ENCODE measurements at places on chromosomes 7 and 10.

DNA sequence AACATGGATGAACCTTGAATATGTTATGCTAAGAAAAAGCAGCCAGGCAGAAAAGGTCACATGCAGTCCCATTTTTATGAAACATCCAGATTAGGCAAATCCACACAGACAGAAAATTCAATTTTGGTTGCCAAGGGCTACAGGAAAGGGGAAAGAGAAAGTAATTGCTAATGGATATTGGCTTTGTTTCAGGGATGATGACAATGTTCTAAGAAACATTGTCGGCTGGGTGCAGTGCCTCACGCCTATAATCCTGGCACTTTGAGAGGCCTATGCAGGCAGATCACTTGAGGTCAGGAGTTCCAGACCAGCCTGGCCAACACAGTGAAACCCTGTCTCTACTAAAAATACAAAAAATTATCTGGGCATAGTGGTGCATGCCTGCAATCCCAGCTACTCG lies 23.0 kb downstream of the ZNF33B start:
- no peak for DNase-seq

GRCh38 chr10:117439243-117439912 lies 64.1 kb upstream of the PDZD8 start:
- peak; percentile 33 for DNase-seq

DNA sequence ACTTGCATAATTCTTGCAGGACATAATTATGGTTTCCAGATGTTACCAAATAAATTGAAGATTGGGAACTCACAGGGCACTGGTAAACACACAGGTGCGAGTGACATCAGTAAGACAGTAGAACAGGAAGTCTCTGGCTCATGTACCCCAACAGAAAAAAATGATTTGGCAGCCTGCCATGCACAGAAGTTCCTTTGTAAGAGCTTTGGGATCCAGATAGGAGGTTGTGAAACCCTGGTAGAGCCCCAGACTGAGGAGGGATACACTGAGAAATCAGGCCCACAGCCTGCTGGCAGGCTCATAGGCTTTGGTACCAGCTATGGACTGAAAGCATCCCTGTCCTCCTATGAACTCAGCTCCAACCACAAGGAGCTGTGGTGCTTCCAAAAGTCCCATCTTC lies 118.0 kb downstream of the COBL start:
- DNase-seq = no peak

- no peak for DNase-seq
Observed at GRCh38 chr7:115038158-115038557, 116.3 kb downstream of the MDFIC start.

- no peak for DNase-seq
Observed at GRCh38 chr10:104059364-104059763, 26.3 kb downstream of the COL17A1 start.

GRCh38 chr10:75181073-75181472 lies 29.5 kb upstream of the VDAC2 start:
- DNase-seq = no peak

DNA sequence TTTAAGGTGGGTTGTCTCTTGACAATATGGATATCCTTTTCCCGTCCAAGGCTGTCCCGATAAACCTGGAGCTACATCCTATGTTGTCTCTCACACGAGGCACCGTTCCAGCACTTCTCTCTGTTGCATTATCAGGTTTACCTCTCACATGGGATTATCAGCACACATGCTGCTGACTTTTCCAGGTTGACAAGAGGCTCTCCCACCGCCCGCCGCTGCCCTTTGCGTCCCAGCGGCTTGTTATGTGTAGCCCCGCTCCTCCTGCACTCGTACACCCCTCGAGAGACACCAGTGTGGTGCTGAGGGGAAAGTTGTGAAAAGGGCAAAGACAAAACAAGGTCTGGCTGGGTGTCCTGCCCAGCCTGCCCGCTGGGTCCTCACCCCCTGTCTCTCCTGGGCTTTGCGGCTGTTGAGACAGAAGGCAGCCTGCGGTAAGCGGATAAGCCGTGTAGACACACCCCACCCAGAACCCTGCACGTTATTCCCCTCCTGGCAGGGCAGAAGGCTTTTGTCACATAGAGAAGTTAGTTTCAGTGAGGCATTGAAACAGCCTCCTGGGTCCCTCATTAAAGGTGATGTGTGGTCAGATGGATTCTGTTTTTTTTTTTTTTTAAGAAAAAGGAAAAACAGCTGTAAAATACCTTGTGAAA lies 38.7 kb downstream of the UBE3C start:
- no peak for DNase-seq

GRCh38 chr10:27035163-27035562 lies 65.1 kb downstream of the ANKRD26 start:
- no peak for DNase-seq

DNA sequence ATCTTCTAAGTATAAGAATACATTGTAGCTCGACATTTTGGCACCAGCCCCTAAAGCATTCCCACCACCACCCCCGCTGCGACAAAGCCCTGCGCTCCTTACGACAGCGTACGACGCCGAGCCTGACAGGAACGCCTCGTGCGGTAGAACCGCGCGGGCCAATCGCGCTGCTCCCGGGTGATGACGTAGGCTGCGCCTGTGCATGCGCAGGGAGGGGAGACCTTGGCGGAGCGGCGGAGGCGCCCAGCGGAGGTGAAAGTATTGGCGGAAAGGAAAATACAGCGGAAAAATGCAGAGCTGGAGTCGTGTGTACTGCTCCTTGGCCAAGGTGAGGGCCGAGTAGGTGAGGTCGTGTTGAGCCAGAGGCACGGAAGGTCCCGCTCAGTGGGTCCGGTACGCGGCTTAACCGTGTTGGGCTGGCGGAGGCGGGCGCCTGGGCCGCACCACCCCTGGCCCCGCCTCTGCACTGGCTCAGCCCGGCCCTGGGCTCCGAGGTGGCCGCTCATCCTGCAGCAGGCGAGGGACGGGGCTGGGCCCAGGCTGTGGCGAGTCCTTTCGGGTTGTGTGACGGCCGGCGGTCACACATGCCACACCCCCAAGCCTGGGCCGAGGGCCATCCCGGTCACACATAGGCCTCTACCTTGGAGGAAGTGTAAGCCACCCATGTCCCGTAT lies at the start of gene DLD:
Gene DLD, plus strand, starts transcription at position 222 of the 674 bp plus-strand sequence. Its CDS starts 68 bp downstream, at position 290.
- peak; percentile 91 for DNase-seq

DNA sequence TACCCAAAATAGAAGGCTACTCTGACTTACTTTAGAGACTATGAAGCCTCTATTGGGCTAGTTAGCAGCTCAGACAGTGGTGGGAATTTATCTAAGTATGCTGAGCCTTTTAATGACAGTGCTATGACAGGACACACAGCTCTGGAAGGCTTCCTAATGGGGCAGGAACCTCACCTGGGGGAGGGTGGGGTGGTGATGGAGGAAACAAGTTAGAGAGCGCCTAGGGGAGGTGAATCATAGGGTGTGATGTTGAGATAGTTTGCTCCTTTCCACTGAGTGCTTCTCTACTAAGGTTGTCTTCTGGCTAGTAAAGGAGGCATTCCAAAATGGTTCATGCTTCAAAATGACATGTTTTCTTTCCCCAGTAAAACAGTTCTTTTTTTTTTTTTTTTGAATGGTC lies 42.1 kb downstream of the PPP1R9A start:
- no peak for DNase-seq

GRCh38 chr10:121110369-121110768 lies 259.2 kb downstream of the WDR11 start:
- DNase-seq = no peak

DNA sequence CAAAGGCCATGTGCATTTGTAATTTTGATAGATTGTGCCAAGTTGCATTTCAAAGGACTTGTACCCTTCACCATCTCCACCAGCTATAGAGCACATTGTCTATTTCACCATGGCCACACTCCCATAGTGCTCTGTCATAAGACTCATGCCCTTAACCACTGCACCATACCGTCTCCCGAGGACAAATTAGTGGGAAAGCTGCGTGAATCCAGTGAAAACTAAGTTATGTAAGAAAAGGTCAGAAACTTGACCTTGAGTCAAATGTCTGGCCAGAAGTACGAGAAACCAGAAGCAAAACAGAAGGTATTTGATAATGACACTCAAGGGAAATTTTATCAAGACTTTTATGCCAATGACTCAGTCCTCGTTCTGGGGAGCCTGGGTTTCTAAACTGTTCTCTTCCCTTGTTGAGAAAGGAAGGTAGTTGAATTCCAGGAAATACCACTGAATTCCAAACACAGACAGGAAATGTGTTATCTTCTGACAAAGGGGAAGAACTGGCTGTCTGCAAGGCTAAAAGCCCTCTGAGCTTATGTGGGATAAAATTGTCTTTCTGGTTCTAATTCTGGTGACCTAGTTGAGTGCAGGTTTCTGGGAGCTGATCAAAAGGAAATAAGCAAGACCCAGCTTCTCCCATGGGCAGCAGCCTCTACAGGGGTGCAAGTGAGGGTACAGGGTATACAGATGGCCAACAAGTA lies 49.7 kb downstream of the CDK1 start:
- no peak for DNase-seq

DNA sequence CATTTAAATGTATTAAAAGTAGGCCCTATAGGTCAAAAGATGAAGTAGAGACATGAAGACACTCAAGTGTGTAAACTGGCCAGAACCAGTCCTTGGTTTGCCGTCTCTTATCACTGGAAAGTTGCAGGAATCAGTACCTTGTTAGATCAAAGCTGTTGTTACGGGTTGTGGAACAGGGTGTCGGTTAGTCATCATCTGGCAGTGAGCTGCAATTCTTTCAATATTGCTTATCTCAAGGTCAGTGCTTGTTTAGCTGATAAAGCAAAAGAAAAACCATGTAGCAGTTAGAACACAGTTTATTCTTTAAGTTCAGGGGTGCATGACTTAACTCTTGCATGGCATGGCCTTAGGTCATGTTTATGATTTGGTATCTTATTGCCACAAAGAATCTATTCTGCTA lies 10.0 kb upstream of the SLC13A1 start:
- no peak for DNase-seq

- DNase-seq = no peak
Observed at GRCh38 chr7:125814100-125814499, 884.5 kb upstream of the POT1 start.

- DNase-seq = no peak
Observed at GRCh38 chr7:5514440-5515035, 90.9 kb upstream of the TNRC18 start.

GRCh38 chr7:130910949-130911944 lies 177.2 kb upstream of the KLF14 start:
- no peak for DNase-seq

DNA sequence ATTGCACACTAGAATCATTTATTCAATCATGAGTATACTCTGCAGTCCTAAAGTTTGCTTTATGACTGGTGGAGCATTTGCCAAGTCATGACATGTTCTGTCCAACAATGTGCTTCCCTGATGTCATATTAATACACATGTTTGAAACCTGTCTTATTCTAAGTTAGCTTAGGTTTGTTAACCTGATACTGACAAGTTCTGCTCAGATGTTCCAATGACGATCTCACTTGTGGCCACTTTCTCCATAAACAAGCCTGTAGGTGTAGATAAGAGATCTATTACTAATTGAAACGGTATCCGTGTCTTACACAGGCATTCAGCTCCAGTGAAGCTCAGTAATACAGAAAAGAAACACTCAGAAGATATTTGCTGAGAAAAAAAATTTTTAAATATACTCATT lies 64.9 kb downstream of the GPR37 start:
- DNase-seq = no peak

GRCh38 chr10:8044908-8045725 lies 9.4 kb upstream of the GATA3 start:
- no peak for DNase-seq

GRCh38 chr7:68564306-68565135 lies 1033.8 kb upstream of the AUTS2 start:
- no peak for DNase-seq

DNA sequence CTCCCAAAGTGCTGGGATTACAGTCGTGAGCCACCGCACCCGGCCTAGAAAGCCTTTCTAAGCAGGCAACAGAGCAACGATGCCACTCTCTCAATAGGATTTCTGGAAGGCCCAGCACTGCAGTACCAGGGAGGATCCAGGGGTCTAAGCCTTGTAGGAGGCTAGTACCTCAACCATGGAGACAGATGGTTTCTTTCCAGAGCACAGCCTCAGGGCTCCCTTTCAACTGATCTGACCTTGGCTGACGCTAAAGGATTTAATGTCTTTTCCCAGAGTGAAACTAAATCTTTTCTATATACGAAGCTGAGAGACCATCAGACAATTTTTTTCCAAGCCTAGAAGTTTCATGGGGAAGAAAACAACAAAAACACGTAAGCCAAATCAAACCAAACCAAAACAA lies 78.0 kb downstream of the WDR11 start:
- DNase-seq = no peak

DNA sequence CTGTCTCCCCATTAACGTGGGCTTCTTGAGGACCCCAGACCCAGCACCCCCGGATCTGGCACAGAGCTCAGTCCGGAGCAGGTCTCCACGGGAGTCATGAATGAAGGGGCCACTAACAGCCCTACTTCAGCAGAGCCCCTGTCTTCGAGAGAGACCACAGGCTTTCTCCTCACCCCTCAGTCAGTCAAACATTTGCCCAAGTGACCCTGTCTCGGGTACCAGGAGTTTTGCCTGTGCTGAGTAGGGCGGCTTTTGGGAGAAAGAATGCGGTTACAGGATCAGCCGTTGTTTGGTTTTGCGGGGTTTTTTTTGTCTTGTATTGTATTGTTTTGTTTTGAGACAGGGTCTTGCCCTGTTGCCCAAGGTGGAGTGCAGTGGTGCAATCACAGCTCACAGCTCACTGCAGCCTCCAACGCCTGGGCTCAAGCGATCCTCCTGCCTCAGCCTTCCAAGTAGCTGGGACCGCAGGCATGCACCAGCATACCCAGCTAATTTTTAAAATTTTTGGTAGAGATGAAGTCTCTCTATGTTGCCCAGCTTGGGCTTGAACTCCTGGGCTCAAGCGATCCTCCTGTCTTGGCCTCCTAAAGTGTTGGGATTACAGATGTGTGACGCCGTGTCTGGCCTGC lies 16.5 kb downstream of the ADAP1 start:
- no peak for DNase-seq

- DNase-seq = no peak
Observed at GRCh38 chr7:82669141-82669540, 225.6 kb upstream of the CACNA2D1 start.

DNA sequence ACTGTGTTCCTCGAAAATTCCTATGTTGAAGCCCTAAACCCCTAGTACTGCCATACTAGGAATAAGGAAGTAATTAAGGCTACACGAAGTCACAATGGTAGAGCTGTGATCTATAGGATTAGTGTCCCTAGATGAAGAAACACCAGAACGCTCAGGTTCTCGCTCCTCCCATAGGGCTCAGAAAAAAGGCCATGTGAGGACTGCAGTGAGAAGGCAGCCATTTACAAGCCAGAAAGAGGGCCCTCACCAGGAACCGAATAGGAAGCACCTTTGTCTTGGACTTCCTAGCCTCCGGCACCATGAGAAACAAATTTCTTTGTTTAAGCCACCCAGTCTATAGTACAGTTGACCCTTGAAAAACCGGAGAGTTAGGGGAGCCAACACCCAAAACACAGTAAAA lies 46.2 kb downstream of the CACUL1 start:
- DNase-seq = no peak
